ENCODE measurements at places on chromosomes 7 and 10.

DNA sequence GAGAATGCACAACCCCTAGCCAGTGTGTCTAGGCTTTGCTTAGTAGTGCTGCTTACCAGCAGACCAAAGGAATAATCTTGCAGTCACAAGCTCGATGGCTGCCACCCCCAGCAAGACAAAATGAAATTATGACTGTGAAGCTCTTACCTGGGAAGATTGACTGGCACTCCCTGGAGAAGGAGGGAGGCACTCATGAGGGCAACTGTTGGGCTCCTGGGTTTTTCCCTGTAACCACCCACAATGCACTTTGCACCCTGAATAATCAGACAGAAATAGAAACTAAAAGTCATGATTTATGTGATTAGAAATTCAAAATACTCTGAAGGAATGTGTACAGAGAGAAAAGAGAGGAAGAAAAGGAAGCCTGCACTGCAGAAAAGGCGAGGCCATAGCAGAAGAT is 144.3 kb upstream of the DGKB start:
- DNase-seq = no peak

- DNase-seq = no peak
Observed at GRCh38 chr7:139626817-139627216, 103.3 kb downstream of the CLEC2L start.

- DNase-seq = no peak
Observed at GRCh38 chr7:92589056-92589455, 1.1 kb downstream of the FAM133B start.

GRCh38 chr10:28906011-28906411 is 228.7 kb downstream of the BAMBI start:
- no peak for DNase-seq

GRCh38 chr7:30436518-30436917 is 42.1 kb downstream of the NOD1 start:
- DNase-seq = no peak

DNA sequence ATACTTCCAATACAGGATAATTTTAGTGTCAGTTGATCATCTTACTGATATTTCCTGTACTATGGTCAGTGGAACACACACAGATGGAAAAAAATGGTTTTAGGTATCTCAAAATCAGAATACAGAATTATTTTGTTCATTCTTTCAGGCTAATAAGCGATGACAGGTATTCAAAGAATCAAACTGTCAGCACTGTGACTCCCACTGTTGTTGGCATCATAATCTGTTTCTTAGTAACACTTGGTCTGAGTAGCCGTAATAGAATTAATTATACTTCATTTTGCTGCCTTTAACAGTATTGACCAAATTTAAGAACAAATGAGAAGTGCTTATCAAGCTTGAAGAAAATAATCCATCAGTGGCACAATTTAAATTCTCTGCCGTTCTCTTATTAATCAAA is 215.0 kb downstream of the SKAP2 start:
- no peak for DNase-seq

DNA sequence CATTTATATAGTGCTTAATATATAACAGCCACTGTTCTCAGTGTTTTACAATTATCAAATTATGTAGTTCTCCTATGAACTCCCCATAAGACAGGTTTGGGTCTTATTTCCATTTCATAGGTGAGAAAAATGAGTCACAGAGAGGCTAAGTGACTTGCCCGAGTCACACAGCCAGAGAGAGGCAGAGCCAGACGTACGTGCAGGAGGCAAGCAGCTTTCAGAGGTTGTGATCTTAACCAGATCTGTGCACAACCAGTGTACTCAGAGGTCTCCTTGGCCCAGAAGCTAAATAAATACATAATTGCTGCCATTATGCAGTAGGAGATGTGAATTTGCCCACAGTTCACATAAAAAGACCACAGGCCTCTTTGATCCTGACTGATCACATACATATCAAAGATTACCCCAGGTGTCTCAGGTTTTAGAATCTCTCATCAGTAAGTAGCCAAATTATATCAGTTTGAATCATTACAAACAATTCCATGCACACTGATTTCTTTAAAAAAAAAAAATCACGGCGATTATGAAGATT is 304.7 kb upstream of the AOAH start:
- DNase-seq = no peak

DNA sequence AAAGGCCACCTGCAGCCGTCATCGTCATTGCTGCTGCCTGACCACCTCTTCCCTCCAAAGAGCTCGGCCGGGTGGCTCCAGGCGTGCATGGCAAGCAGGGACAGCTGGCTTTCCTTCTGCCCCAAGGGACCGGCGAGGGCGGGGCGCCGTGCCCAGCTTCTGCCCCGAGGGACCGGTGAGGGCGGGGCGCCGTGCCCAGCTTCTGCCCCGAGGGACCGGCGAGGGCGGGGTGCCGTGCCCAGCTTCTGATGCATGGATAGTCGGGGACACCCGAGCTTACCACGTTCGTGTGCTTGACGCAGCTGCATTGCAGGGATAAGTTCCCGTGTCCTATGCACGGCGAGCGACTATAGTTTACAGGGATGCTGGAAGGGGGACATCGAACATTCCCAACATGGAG is 27.0 kb downstream of the CFAP46 start:
- no peak for DNase-seq

- no peak for DNase-seq
Observed at GRCh38 chr7:129865925-129866201, 86.9 kb downstream of the UBE2H start.

DNA sequence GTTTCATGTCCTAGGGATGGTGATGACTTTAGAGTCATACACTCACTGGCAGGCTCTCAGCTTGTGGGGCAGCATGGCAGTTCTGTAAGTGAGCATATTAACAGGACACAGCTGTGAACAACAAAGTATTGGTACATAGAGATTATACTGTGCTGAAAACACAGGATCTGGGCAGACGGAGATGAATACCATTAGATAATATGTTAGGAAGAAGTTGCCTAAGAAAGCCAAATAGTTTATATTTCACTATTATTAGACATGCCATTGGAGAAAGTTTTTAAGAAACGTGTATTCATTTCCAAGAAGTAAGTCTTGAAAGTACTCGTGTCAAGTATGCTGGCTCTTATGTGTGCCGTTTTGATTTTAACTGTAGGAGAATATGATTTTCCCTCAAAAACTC is 274.5 kb downstream of the INHBA start:
- DNase-seq = no peak

- DNase-seq = no peak
Observed at GRCh38 chr7:51075681-51076580, 240.7 kb downstream of the COBL start.

- no peak for DNase-seq
Observed at GRCh38 chr10:68086910-68087684, 12.0 kb upstream of the HERC4 start.

DNA sequence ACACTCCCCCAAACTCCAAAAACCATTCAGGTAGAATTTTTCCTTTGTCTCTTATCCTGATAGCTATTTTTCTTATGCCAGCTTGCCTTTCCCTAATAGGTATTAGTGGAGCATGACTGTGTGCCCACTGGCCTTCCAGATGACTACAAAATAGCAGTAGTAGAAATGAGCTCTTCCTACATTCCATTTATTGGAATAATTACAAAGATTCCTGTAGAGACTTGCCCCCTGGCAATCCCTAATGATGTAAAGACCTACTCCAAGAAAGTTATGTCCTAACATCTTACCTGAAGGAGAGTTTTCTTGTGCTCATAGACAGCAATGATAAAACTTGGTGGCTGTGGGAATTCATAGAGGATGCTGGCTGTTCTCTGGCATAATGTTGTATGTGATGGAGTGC is 501.8 kb downstream of the GATA3 start:
- no peak for DNase-seq

DNA sequence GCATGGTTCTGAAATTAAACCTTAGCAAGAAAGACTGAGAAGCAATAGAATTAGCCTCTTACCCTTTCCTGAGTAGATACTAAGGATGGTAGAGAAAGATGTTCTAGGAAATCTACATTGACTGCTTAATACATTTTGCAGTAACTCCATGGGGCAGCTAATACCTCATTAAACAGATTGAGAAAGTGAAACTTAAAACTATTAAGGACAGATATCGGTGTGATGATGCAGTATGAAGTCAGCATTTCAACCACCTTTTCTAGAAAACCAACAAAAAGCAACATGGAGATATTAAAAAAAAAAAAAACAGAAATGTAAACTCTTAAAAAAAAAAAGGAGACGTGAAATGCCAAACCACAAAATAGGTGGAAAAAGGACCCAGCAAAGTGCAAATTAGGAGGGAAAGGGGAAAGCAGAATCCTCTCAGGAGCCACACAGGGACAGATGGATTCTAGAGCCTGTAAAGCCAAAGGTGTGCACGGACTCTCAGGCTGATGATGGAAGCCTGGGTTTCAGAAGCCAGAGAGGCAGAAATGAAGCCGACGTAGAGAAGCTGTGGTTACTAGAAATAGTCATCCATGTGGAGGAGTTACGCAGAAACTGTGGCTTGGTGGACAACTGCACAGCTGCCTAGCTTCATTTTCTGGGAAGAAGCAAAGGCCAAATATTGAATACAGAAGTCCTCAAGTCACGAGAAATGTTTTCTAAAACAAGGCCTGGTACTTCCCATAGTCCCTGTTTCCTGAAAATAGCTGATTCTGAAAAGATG is 38.1 kb upstream of the GPR141 start:
- no peak for DNase-seq

DNA sequence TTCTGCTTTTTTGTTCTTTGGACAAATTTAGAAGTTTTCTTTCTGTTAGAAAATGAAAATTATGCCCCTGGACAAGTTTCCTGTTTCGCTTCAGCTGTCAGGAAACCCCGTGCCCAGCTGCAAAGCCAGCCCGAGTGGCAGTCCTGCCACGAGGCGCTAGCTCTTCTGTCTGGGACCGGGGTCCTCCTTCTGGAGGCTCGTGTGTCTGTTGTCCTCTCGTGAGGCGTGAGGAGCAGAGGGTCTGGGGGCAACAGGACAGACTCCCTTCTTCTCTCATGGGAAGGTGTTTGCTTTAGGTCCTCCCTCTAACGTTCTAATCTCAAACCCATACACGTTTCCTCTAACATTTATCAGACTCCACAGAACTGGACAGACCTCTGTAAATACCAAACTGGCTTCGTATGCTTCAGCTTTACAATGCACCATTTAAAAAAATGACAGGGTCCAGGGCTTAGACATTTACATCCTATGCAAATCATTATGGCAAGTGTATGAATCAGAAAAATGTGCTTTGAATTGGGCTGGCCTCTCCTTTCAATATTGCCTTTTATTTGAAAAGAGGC is 184.5 kb upstream of the SHH start:
- no peak for DNase-seq

GRCh38 chr7:65968256-65969185 is 13.5 kb downstream of the GUSB start:
- DNase-seq = no peak

DNA sequence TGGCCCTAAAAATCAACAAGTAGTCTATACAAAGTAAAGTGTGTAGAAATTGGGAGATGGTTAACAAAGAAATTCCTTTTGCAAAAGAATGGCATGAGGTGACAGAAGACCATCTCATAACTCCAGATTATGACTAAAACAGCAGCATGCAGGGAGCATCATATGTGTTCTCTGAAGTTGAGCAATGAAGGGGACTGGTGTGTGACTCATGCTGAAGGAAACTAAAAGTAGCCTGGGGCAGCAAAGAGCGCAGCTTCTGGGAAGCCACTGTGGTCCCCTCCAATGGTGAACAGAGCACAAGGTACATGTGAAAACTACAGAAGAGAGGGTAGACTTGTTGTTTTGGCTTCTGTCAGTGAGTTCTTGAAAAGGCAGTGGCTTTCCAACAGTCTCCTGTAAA is 133.4 kb downstream of the MACC1 start:
- DNase-seq = no peak

DNA sequence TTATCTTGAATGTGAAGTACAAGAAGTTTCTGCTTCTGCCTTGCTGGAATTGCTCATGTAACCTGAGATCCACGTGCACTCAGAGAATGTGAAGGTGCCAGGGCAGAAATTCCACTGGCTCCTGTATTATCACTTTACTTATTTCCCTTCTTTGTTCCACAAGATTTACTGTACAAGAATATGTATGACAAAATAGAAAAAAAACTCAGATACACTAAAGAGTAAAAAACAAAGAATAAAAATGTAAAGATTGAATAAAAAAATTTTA is 43.0 kb downstream of the PLCE1 start:
- no peak for DNase-seq

DNA sequence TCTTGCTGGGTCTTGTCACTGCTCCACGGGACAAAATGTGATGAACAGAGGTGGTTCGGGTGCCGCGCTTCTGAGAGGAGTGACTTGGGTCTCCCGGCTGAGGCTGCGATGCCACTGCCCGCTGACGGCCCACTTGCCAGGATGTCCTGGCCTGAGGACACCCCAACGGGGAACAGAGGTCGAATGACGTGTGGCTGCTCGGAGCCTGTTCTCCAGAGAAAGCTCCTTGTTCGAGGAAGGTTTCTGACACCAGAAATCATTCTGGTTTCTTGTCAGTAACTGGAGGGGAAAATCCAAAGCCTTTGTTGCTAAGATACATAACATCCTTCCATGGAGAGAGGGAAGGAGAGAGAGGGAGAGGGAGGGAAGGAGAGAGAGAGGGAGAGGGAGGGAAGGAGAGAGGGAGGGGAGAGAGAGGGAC is 236.4 kb downstream of the WDR37 start:
- no peak for DNase-seq

- no peak for DNase-seq
Observed at GRCh38 chr10:48782386-48782785, 97.7 kb downstream of the WDFY4 start.

DNA sequence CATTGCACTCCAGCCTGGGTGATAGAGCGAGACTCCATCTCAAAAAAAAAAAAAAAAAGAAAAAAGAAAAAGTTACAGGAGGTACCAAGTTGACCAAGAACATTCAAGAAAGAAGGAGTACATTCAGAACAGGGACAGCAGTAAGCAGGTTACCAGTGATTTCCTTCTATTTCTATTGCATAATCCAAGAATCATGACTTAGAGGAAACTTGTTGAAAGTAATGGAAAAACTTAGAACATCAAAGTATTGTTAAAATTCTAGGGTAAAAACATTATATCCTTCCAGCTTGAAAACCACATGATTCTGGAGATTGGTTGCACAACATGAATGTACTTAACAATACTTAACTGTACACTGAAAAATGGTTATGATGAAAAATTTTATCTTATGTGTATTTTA is 25.2 kb downstream of the RAPGEF5 start:
- DNase-seq = no peak

DNA sequence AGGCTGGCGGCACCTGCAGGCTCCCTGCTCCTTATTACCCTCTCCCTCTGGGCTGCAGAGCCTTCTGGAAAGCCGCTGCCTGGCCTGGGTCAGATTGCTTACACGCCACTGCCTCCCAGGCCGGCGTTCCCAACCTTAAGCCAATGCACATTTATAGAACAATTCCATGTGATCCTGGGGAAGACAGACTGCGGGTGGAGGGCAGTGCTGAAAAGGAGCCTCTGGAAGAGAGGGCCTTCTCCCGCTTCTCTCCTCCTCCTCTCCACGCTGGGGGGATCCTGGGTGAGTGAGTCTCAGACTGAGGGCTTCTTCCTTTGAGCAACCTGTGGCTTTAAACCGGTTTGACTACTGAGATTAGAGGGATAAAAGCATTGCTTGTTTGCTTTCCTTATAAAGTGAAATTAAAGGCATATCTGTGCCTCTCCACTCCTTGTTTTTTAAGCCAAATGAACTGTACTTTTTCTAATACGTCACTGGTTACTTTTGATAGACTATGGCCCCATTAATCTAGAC is 5.5 kb downstream of the TACC2 start:
- no peak for DNase-seq
